ENCODE measurements at places on chromosomes 3 and 15.

DNA sequence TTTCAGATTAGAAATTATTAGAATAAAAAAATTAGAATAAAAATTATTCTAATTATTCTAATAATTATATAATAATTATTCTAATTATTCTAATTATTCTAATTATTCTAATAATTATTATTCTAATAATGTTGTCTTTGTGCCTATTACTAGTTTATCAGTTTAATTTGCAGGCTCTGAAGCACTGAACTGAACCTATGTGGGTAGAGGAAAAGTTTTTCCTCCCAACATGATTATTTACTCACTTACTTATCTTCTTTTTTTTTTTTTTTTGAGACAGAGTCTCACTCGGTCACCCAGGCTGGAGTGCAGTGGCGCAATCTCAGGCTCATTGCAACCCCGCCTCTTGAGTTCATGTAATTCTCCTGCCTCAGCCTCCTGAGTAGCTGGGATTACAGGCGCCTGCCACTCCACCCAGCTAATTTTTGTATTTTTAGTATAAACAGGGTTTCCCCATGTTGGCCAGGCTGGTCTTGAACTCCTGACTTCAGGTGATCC lies 39.7 kb upstream of the C15orf39 start:
- no peak for DNase-seq

- DNase-seq = no peak
These were observed 60.5 kb upstream of the ADPGK start for GRCh38 chr15:72844067-72844466.

DNA sequence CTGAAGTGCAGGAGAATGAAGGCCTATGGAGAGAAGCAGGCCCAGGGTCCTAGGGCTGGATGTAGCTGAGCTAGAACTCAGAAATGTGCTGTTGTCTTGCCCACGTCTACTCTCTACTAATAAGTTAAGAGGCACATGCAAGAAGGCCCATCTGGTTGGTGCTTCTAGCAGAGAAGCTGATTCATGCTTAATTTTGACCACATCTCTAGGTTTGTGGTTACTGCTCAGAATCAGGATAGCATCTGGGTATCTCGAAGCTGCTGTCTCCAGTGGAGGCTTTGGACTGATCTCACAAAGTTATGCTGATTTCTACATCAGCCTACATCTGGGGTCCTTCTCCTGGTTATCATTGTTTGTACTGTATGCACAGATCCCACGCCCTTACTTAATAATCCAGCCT lies 87.3 kb downstream of the CACNA1D start:
- no peak for DNase-seq

DNA sequence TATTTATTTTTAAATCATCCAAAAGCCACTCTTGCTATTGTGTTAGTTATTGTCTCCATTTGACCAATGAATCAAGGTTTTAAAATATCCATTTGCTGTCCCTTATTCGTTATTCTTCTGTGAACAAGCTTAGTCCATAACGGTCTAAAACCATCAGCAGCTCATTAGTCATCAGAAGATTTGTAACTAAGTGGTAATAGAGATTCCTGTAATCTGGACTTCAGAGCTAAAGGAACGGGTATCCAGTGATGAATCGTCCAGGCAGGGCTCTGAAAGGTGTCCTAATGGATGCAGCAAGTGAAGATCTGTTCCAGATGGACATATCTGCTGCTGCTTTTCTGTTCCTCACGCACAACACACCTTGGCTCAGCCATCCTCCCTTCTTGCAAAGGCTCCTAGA lies 362.7 kb upstream of the CFAP20DC start:
- DNase-seq = no peak

DNA sequence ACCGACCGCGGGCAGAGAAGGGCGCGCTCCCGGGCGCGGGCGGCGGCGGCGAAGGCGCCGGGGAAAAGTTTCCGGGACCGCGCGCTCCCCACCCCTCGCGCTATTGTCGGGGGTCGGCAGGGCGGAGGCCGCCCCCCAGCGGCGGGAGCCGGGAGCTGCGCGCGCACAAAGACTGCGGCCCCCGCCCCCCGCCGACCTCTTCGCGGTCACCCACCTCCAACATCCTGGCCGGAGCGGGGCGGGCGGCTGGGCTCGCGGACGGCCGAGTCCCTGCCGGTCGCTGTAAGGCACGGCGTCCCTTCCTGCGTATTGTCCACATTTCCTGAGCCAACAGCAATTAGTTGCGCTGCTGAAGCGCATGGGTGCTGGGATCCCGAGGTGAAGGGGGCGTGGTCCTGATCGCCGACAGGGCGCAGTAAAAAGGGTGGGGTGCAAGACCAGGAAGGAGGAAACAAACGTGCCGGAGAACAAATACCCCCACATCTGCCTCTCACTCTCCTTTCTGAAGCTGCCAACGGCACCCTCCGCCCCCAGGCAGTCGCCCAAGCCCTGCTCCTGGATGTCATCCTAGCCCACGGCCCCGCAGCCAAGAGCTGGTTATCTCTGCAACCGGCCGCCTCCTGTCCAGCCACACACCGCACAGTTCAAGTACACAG lies at the start of gene TMEM44:
Gene TMEM44, minus strand, starts transcription at position 71 of the 656 bp plus-strand sequence. CDS start 204 bp downstream, outside the sequence.
- DNase-seq = peak; percentile 40

GRCh38 chr3:46656778-46657556 lies 36.5 kb downstream of the ALS2CL start:
- no peak for DNase-seq

DNA sequence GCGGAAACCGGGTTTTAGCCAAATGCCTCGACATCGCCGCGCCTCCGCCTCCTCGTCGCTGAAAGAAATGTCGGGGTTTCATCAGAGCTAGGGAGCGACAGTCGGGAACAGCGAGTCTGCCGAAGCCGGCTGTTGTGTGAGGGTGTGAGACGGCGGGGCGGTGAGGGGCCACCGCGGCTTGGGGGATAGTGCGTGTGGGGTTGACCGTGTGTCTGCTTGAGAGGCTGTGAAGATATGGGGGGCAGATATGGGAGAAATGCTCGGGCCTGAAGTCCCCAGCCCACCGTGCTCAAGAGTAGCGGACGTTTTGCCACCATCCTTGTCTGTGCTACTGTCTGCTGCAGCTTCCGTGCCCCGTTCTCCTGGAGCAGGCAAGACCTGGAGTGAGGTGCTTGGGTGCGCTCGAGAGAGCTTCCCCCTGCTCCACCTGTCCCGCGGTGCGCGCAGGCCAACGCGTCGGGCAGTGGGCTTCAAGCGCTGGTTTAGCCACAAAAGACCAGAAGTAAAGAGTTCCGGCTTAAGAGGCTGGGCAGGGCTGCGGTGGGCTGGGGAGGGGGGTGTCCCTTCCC lies 716 bp upstream of the ISLR2 start:
- no peak for DNase-seq

- DNase-seq = no peak
These were observed 14.3 kb upstream of the PDE8A start for GRCh38 chr15:84967380-84967779.

GRCh38 chr3:25556447-25556846 lies 108.3 kb downstream of the TOP2B start:
- DNase-seq = no peak

- DNase-seq = no peak
These were observed 3.3 kb downstream of the JAGN1 start for GRCh38 chr3:9893739-9894138.

- DNase-seq = no peak
These were observed 33.4 kb downstream of the FGD5 start for GRCh38 chr3:14852058-14852594.

DNA sequence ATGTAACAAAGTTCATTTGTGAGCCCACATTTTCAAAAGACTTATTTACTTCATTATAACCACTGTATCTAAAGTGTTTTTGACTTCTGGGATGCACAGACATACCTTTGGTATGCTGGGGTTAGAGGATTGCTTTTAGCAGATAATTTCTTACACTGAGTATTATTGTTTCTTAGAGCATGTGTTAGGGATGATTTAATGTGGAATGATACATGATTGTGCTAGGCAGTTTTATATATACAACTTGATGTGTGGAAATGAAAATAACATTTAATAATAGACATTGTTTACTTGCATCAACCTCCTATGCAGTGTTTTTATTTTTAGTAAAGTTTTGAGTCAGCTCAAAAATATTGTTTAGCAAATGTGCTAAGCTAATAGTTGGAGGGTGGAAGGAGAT lies 3.4 kb downstream of the KIF23 start:
- no peak for DNase-seq

- DNase-seq = no peak
These were observed 39.5 kb downstream of the ZNF710 start for GRCh38 chr15:90040618-90041017.

- DNase-seq = no peak
These were observed 1.7 kb downstream of the SKIL start for GRCh38 chr3:170359178-170359704.

- DNase-seq = no peak
These were observed 690.7 kb upstream of the ZNF385D start for GRCh38 chr3:22441711-22442110.

DNA sequence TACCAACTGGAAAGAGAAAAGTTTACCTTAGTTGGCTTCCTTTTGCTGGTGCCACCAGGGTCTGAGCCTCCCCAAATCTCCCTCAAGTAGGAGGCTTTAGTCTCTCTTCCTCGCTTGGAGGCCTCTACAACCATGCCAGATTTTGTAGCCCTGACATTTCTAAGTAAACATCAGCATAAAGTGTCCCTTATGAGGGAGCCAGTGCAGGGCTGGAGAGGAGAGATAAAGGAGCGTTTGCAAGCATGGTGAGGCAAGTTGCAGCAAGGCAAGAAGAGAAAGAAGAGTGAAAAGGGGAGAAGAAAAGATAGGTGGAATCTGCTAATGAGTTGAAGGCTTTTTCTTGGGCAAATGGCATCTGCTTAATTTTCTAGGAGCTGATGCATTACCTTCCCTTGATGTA lies 82.7 kb upstream of the FNDC3B start:
- no peak for DNase-seq

GRCh38 chr3:197907196-197907595 lies 42.8 kb upstream of the RPL35A start:
- no peak for DNase-seq

GRCh38 chr3:64945171-64945729 lies 257.4 kb upstream of the ADAMTS9 start:
- no peak for DNase-seq

DNA sequence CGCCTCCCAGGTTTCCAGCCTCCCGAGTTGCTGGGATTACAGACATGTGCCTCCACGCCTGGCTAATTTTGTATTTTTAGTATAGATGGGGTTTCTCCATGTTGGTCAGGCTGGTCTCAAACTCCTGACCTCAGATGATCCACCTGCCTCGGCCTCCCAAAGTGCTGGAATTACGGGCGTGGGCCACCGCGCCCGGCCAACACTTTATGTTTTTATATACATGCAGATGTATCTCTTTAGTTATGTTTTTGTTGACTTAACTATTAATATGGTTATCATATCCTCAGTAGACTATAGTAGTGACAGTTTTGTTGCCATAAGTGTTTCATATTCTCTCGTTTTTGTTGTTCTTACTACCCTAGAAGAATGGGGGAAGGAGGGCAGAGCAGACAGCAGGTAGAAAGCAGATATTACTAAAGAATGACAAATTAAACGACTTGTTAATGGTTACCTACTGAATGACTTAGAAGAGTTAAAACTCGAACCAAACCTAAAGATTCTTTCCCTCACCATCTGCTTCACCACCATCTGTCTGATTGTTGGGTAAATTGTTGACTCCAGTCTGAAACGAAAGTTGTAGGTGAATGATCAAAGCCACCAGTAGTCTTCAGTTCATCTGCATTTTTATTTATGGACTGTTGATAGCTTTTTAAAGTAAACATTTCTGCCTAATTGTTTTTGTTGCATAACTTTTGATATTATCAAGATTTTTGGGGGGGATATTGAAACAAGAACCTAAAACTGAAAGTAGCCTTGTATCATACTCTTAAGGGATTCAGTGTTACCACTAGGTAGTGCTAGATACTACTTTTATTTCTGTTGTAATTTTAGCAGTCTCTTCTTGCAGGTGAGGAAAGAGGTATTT lies 89.3 kb downstream of the RASA2 start:
- no peak for DNase-seq

- DNase-seq = no peak
These were observed 20.6 kb downstream of the GPR15 start for GRCh38 chr3:98552232-98553020.

- DNase-seq = no peak
These were observed 520 bp downstream of the ZNF654 start for GRCh38 chr3:88059380-88060170.

DNA sequence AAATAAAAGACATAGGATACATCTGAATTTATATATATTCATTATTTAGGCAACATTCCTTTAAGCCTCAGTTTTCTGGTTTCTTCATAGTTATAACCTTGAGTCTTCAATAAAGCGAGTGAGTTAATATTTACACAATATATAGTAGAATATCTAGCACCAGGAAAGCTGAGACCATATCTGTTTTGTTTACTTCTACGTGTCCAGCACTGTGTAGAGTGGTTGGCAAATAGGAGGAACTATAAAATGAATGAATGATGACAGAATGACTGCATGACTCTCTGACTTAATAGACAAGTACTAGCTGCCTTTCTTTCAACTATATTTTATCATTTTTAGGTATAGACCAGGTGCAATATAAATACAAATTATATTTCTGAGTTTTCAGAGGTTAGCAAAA lies 197.8 kb upstream of the RBMS3 start:
- no peak for DNase-seq

- no peak for DNase-seq
These were observed 1.2 kb upstream of the ABHD17C start for GRCh38 chr15:80693682-80694610.

GRCh38 chr3:184672977-184673870 lies 38.6 kb downstream of the MAGEF1 start:
- no peak for DNase-seq

DNA sequence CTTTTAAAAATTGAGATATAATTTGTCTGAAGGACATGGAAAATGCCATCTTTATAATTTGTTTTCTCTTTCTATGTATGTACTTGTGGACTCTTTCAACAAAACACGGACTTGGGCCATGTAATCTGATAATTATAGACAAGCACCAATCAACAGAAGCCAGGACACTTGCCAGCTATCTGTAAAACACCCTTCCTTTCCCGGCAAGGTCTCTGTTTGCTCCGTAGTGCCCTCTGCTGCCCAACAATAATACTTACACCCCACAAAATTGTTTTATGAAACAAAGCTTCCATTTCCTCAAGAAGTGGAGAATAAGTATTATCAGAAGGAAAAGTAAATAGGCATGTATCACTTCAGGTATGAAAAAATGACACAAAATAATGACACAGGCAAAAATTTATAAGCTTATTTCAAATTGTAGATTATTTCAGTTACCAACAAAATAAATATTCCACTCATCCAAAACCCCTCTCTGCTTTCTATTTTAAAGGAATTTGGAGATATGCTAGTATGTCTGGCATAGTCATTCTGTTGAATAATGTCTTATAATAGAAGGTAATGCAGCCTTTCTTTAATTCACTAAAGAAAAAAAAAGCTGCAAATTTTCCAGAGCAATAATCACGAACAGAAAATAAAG lies 32.8 kb downstream of the MYH15 start:
- DNase-seq = peak; percentile 37

Data from stimulated activated CD8-positive, alpha-beta memory T cell treated with anti-CD3 and anti-CD28 coated beads, Interleukin-7, amount 100 ng/mL, for 48 hours (primary cell).